ENCODE measurements at places on chromosomes 4 and X. TPM values are rescaled to one million over a fixed set of nuclear protein-coding genes. Genes with fewer than 3 reads are reported as not detected.

DNA sequence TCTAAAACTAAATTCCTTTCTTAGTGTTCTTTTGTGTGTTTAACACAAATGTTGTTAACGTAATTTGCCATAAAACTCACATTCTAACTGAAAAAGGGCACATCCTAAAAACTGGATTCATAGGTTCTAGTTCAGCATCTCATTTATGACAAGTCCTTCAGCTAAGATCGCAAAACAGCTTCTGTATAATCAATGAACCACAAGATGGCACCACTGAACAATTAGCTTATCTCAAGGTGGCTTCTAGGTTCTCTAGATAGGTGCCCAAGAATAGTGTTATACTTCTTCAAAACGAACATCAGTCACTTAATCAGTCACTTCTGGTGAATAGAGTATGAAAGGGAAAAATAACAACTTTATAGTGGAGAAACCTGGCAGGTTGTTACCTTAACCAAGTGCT lies 54.3 kb downstream of the NRK start:
- no peaks in the 10 kb centered on the region for H3K36me3 ChIP-seq
- no peaks in the 10 kb centered on the region for H3K27me3 ChIP-seq
- no peak overlapping the region for H3K27ac ChIP-seq
- no peak for DNase-seq
- no peak overlapping the region for H3K4me3 ChIP-seq

DNA sequence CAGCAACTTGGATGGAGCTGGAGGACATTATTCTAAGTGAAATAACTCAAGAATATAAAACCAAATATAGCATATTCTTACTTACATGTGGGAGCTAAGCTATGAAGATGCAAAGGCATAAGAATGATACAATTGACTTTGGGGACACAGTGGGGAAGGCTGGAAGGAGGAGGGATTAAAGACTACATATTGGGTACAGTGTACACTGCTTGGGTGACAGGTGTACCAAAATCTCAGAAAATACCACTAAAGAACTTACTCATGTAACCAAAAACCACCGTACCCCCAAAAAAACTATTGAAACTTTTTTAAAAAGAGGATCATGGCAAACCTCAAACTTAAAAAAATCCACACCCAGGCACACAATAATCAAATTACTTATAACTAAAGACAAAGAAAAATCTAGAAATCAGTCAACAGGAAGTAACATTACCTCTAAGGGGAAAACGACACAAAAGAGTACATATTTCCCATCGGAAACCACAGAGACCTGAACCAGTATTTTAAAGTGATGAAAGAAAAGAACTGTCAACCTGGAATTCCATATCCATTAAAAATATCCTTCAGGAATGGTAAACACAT lies 241.8 kb downstream of the PRDM5 start:
- H3K36me3 ChIP-seq = no peaks in the 10 kb centered on the region
- DNase-seq = no peak
- H3K27me3 ChIP-seq = no peaks in the 10 kb centered on the region
- H3K27ac ChIP-seq = no peak overlapping the region

DNA sequence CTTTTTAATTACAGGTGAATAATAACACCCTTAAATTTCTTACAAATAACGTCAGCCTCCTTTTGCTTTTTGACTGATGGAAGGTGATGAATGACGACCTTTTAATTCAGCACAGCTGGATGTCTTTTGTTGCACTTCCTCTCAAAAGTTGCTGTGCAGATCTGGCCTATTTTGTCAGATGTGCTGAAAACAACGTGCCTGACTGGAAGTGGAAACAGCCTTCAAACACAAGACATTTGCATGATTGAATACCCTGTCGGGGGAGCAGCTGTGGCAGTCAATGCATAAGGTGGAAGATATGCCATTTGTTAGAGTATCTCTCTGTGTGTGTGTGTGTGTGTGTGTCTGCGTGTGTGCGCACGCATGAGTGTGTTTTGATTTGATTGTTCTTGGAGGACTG lies 579.7 kb downstream of the SPRY1 start:
- no peak overlapping the region for H3K4me3 ChIP-seq
- no peak for DNase-seq
- no peaks in the 10 kb centered on the region for H3K4me1 ChIP-seq
- H3K36me3 ChIP-seq = no peaks in the 10 kb centered on the region
- no peak overlapping the region for H3K27ac ChIP-seq

- H3K4me3 ChIP-seq = no peak overlapping the region
- H3K4me1 ChIP-seq = peaks cover 2% of the 10 kb centered on the region
- no peak for DNase-seq
- H3K36me3 ChIP-seq = peaks cover 12% of the 10 kb centered on the region
- H3K27me3 ChIP-seq = peaks cover 4% of the 10 kb centered on the region
- H3K27ac ChIP-seq = no peak overlapping the region
These were observed 69.5 kb upstream of the CBLL2 start for GRCh38 chrX:22203186-22203585.

XG gene
- total RNA-seq = not detected

F11 gene
- not detected for total RNA-seq
